ENCODE measurements at places on chromosomes 5 and 9.

GRCh38 chr5:173719731-173720082, 103.3 kb upstream of the BOD1 start:
- DNase-seq, result no peak

GRCh38 chr5:97629276-97629675, 446.2 kb upstream of the RIOK2 start:
- DNase-seq, result peak; percentile 16

GRCh38 chr9:137244486-137245449, 3.7 kb downstream of the TUBB4B start:
- no peak for DNase-seq

DNA sequence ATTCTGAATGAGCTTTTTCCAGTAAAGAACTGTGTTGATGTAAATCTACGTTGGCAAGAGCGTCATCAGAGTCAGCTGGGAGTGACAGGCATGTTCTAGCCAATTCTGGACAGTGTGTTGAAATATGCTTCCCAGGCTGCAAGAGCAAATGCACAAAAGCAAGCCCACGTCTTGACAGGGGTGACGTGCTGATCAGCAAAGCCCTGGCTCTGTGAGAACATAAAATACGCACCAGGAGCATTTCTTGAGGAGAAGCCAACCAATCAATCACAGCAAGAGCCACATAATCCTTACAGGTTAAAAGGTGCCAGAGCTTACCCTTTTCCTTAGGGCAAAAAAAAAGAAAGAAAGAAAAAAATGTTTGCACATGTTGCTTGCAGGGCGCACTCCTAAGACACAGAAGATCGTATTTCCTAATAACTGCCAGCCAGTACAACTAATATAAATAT, 148.1 kb downstream of the PDE4D start:
- DNase-seq, result no peak

DNA sequence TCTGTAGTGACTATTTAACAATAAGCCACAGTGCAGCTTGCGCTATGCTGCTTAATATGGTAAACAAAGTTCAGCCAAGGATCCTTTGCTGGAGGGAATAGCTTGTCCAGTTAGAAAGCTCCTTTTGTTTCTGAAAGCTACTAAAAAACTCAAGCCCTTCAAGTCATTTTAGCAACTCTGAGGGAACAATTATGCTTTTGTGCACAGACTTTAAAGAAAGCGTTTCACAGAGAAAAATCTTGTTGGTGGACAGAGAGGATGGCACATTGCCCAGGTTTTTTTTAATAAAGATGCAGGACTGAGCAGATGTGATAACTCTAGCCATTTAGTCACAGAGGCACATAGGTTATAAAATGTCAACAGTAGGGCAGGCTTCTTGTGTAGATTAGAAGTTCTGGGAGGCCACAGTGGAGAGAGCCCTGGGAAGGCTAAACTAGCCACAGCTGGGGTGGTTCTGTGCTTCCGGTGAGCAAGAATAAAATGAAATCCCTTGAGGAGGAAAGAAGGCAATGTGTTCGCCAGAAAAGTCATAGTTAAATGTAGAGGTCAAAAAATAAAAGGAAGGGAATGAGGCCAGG, 63.4 kb downstream of the ALDH7A1 start:
- DNase-seq, result no peak

GRCh38 chr5:159616952-159617351, 286.7 kb upstream of the IL12B start:
- DNase-seq, result no peak

DNA sequence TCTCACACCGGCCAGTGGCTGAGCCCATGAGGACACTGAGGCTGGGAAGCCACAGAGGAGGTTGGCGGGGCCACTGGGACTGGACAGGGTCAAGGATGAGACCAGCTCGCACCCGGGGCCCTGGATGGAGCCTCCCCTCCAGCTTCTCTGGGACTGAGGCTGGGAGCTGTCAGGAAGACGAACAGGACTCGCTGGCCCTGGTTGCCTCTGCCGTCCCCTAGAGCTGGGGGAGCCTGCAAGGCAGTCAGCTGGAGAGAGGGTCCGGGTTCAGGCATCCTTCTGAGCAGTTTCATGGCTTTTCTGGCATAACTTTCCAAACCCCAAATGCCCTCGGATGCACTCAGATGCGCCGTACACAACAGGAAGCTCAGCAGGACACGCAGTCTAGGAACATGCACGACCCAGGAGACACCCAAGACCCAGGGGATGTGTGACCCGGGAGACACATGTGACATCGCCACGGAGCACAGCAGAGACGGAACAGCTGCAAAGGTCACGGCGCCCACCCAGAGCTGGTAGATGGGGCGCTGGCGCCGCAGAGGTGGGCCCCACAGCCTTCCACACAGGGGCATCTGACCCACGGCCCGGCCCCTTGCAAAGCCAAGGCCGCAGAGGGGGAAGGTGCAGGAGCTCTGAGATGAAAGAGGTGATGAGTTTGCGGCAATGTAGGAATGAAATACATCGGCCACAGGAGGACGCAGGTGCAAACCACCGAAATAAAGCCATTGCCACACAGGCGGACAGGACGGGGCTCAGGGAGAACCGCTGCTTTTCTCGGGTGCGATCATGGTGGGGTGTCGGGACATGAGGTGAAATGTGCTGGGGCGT, 17.1 kb downstream of the TPPP start:
- DNase-seq, result no peak

- DNase-seq, result no peak
Measured at GRCh38 chr5:133035224-133035623, 8.9 kb upstream of the ZCCHC10 start.

DNA sequence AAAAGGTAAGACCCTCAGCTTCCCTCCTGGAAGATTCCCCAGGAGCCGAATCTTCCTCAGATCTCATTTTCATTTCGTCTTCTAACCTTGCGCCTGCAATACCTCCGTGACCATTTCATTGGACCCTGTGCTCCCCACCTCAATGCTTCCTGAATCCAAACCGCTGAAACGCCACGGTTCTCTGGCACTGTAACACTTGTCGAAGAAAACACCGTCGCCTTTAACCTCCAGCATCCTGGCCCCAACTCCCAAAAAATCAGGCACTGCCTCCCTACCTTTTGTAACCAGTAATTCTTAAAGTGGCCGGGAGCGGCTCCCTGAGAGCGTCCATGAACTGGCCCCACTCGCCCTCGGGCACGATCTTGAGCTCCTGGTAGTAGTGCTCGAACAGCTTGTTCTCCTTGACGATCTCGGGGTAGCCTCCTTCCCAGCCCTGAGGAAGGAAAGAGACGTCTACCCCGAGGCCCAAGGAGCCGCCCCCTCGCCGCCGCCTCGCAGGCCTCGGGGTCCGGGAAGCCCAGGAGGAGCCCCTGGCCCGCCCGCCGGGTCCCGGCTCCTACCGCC, 438 bp downstream of the NSUN2 start:
- peak; percentile 49 for DNase-seq

GRCh38 chr5:154878642-154879335, 20.4 kb downstream of the CNOT8 start:
- no peak for DNase-seq

DNA sequence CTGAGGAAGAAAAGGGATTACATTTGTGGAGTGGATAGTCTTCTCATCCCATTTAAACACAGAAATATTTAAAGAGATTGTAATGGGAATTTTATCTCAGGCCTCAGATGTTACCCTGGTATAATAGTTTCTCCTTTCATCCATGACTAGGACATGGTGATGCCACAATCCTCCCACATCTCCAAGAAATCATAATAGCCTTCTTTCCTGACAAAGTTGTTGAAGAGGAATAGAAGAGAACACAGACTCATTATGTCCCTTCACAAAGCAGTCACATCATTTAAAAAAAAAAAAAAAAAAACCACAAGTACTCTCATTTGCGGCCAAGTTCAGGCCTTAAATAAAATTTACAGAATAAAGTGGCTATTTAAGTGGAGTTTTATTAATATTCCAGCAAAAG, 359.6 kb downstream of the DEPDC1B start:
- DNase-seq, result no peak

DNA sequence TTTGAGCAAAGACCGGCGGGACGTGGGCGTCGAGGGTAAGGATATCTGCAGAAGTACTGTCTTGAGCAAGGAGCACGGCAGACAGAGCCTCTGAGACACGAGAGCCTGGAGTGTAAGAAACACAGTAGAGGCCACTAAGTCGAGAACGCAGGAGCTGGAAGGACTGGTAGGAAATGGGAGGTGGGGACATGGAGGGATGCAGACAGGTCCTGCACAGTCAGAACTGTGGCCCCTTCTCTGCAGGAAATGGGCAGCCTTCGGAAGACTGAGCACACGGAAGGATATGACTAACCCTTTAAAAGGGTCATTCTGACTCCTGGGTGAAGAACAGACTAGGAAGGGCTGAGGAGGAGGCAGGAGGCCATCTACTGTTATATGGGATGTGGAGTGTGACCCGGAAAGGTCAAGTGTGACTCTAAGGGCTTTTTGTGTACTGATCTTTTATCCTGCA, 1.4 kb upstream of the CAMSAP1 start:
- no peak for DNase-seq

- no peak for DNase-seq
Measured at GRCh38 chr5:154373729-154374179, 72.0 kb upstream of the SAP30L start.

GRCh38 chr9:125361837-125362531, 100.4 kb downstream of the GAPVD1 start:
- DNase-seq, result no peak

GRCh38 chr9:36956908-36957307, 77.2 kb downstream of the PAX5 start:
- DNase-seq, result no peak

DNA sequence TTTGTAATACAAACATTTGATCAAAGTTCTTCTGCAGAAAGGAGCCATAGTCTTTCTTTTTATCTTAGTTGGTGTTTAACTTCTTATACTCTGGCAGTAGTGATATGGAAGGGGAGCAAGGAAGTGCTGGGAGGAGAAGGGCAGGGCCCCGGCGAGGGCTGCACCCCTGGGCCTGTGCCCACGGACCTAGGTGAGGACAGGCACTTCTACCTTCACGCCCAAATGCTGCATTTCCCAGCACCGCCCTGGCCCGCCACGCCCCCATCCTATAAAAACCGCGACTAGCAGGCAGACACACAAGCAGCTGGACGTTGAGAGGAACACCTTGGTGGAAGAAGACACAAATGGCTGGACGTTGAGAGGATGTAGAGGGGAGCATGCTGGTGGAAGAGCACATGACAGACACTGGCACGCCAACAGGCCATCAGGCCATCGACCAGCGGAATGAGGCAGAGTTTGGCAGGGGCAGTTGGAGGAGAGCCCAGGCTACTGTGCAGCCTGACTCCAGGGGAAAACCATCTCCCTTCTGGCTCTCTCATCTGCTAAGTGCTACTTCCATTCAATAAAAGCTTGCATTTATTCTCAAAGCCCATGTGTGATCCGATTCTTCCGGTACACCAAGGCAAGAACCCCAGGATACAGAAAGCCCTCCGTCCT, 81.5 kb upstream of the C9orf72 start:
- no peak for DNase-seq

GRCh38 chr5:77771452-77771851, 4.7 kb downstream of the TBCA start:
- no peak for DNase-seq

DNA sequence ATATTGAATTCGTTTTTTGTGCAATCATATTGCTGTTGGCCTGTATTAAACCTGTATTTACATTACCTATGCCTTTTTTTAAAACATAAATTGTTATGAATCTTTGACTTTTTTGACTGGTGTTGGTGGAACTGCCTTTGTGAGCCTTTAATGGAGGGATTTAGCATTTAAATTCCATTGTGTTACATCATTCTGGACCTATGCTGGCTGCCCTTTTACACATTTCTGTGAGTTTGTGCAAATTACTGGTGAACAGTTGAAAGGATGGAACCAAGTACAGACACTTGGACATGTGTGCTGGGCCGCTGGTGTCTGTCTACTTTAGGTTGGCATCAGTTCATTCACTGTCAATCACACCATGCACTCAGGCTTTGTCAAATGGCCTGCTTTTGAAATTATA, 3.4 kb downstream of the SNX18 start:
- no peak for DNase-seq

DNA sequence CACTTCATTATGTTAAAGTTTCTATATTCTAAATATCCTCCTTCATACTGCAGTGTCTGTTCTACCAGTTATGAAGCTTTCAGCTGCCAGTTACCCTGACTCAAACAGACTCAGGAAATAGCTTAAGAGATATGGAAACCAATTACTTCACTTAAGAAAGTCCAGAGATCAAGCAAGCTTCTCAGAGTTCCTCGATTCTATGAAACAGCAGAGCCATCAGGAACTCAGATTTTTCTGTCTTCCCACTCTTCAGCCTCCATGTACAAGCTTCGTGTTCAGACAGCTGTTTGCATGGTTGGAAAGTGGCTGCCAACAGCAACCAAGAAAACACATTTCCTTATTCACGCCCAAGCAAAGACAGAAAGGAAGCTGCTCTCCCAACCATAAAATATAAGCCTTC, 216.1 kb downstream of the ACTL7B start:
- no peak for DNase-seq

DNA sequence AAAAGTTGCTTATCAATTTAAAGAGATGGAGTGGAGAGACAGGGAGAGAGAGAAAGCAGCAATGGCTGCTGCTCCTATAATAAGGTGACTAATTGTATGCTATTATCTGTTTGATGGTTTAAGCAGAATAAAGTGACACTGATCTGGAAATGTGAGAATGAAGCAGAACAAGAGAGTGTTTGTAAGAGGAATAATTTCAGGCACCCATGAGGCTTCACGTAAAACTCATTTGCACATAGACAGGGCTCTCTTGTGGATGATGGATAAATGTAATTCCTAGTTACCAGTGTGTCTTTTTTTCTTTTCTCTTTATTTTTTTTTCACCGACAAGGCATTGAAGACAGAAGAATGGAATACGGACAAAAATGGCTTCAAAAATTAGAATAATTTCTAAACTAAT, 228.8 kb upstream of the TYRP1 start:
- no peak for DNase-seq

DNA sequence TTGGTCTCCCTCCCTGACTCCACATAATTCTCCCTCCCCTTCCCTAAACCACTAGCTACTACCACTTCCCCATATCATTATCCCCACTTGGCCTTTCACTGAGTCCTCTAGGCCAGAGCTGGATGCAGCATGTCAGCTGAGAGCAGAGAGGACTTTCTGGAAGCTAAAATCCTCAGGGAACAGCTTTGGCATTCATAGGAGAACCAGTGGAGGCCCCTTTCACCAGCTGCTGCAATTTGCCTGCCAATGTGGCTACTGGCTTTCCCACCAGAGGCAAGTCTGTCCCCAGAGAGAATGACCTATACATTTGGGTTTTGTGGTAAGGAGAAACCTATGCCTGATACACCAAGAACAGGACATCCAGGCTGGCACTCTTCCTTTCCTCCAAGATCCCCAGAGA, 14.4 kb downstream of the FAM219A start:
- no peak for DNase-seq

- no peak for DNase-seq
Measured at GRCh38 chr9:76688471-76689238, 75.6 kb upstream of the PCA3 start.

DNA sequence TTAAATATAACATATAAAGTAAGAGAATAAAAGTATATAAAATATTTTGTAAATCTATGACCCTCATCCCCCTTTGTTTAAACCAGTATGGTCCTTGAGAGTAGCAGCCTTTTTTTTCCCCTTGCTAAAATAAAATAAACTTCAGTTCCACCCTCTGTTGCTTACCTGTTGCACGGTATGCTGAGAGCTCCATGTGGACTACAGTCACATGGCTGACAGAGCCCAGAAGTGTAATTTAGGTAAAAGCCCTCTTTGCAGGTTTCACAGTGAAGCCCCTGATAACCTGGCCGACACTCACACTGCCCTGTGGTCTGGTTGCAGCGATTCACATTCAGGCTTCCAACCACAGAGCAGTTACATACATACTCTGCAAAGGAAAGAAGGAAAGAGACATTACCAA, 55.1 kb downstream of the MEGF9 start:
- no peak for DNase-seq

GRCh38 chr9:80649496-80649895, 1039.9 kb downstream of the TLE1 start:
- DNase-seq, result no peak

Data from H54 (cell line).